ENCODE measurements at places on chromosomes 12 and 14.

GRCh38 chr12:114441545-114441944, 35.6 kb upstream of the TBX5 start:
- no peak overlapping the region for H3K4me3 ChIP-seq
- no peak for DNase-seq
- peaks cover 89% of the 10 kb centered on the region for H3K27me3 ChIP-seq
- no peaks in the 10 kb centered on the region for H3K4me1 ChIP-seq
- H3K36me3 ChIP-seq, result no peaks in the 10 kb centered on the region
- H3K27ac ChIP-seq, result no peak overlapping the region

DNA sequence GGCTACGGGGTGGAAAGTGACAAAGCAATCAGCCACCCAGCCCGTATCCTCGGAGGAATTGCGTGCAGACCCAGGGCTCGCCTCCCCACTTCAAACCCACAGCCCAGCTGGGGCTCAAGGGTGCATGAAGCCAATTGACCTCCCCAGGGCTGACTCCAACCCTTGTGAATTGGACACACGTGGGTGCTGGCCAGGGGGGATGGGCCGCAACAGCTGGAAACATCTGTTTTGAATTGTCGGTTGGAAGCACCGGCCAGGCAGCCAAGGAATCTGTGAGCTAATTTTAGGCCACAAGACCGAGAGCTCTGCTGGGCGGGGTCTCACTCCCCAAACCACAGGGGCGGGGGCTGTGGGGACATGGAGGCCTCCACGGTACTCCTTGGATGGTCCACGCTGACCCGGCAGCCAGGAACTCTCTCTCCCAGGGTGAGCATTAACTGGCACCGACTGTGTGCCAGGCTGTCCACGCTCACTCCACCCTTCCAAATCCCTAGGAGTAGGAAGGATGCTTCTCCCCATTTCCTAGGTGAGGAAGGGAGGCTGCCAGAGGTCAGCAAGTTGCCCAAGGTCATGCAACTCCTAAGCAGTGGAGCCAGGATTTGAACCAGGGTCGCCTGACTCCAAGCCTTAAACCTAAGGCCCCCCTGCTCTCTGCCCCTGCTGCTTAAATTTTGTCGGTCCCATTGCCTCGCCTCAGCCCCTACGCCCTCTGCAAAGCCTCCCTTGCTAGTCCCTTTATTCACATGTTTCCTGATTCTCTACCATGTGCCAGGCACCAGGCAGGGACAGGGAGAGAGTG, 11.9 kb upstream of the TMEM119 start:
- no peaks in the 10 kb centered on the region for H3K27me3 ChIP-seq
- DNase-seq, result no peak
- no peaks in the 10 kb centered on the region for H3K4me1 ChIP-seq
- H3K36me3 ChIP-seq, result peaks cover 6% of the 10 kb centered on the region
- no peak overlapping the region for H3K4me3 ChIP-seq

- no peak for DNase-seq
- H3K4me1 ChIP-seq, result no peaks in the 10 kb centered on the region
- no peaks in the 10 kb centered on the region for H3K27me3 ChIP-seq
- no peaks in the 10 kb centered on the region for H3K36me3 ChIP-seq
- no peak overlapping the region for H3K27ac ChIP-seq
These were observed 36.2 kb downstream of the PRIMA1 start for GRCh38 chr14:93751946-93752655.

DNA sequence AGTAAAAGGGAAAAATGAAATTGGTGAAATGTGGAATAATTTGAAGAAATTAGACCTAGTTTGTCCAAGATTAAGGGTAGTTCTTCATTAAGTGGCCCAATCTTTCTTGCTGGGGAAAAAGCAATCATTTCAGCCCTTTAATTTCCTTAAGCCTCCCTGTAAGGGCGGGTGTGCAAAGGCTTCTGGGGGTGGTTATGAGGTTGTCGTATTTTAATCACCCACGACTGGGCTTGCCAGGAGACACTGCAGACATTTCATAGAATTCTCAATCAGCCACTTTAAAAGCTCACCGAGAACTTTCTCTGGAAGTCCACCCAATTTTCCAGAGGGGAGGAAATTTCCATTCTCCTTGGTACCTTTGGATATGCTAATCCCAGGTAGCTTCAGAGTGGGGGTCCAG, 43.4 kb downstream of the DLK1 start:
- H3K27ac ChIP-seq, result no peak overlapping the region
- H3K36me3 ChIP-seq, result no peaks in the 10 kb centered on the region
- H3K4me1 ChIP-seq, result no peaks in the 10 kb centered on the region

DNA sequence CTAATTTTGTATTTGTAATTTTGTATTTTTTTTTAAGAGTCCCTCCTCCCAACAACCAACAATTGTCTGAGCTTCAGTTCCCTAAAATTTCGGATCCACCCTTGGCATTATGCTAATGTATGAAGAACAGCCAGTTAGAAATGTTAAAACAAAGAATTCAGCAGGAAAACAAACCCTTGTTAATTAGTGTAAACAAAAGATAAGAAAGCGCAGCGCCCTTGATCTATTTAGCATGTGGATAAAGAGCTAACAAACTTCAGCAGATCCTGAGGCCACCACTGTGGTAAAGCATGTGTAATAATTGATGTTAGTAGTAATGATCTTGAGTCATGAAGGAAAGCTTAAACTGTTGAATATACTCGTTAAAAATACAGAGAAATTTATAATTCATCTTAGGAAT, 199.8 kb downstream of the TMX1 start:
- DNase-seq, result no peak
- H3K27ac ChIP-seq, result no peak overlapping the region
